ENCODE measurements at places on chromosomes 12 and 14.

DNA sequence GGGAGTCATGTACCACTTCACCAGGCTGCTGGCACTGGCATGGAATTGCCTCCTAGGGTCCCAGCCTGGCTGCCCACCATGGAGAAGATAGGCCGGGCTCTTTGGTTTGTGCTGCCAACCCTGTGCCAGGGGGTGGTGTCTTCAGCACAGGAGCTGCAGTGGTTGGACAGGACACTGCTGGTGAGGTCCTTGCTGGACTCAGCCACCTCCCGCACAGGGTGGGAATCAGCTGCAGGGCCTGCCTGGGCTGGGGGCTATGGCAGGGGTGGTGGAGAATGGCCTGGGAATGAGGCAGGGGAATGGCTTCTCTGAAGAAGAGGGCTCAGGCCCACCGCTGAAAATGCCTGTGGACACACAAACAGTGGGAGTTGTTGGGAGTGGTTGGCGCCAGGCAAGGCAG is 70.6 kb upstream of the CAPRIN2 start:
- no peak for DNase-seq

- DNase-seq: no peak
Measured at GRCh38 chr12:96404696-96405095, 4.5 kb upstream of the CDK17 start.

GRCh38 chr14:23245282-23245681 is 7.5 kb downstream of the RNF212B start:
- no peak for DNase-seq

GRCh38 chr12:44031472-44032185 is 195.7 kb downstream of the TMEM117 start:
- DNase-seq: no peak

DNA sequence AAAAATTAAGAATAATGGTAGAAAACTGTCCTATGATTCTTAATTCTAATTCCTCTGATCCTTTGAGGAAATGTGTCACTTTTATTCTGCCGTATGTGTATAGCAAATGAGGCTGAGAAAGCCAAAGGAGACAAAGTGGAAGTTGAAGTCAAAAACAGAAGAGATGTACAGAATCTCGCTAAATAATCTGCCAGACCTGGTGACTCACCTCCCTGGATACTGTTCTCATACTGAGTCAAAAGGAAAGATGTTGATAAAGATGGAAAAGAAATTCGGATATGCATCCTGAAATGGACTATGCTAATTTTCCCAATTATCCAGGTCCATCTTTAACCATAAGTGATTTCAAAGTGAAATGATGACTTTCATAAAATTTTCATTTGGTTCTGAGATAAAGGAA is 92.5 kb downstream of the DUSP6 start:
- DNase-seq: no peak

- no peak for DNase-seq
Measured at GRCh38 chr14:68962681-68963080, 16.4 kb downstream of the ACTN1 start.

GRCh38 chr14:99205086-99205688 is 66.8 kb downstream of the BCL11B start:
- DNase-seq: no peak

GRCh38 chr14:72027061-72027460 is 94.8 kb downstream of the RGS6 start:
- DNase-seq: no peak

DNA sequence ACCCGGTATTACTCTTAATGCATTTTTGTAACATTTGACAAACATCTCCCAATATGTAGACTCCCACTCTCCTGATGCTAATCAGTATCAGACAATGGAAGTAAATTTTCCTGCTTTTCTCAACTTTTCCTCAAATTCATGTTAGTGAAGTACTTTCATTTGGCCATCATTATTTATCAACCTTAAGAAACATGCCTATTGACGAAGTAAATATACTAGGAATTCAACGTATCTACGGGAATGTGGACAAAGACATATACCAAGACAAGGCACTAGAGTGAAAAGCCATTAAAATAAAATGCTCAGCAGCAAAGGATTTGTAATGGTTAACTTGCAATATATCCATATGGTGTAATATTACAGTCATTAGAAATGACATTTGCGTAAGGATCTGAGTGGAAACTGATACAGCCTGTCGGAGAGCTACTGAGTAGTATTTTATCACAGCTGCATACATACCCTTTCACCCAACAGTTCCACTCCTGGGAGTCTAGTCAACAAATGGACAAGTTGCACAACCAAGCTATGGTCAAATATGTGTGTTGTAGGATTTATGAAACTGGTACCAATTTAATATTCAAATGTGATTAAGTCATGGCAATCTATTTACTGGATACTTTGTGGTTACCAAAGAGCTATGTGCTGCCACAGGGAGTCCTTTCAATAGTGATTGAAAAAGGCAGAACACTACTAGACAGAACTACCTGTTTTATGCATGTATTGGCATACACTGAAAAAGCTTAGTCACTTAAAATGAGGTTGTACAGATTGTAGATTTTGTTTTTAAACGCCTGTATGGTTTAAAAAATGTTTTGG is 26.5 kb downstream of the NUDT4 start:
- no peak for DNase-seq

- peak; percentile 50 for DNase-seq
Measured at GRCh38 chr12:38892087-38892786, 13.2 kb downstream of the CPNE8 start.

Measured in activated CD4-positive, alpha-beta T cell treated with anti-CD3 and anti-CD28 coated beads, Interleukin-2, Interleukin-6, amounts not matched to agents 100 ng/mL and 50 ng/mL, durations not matched to agents 16 hours and 8 hours (primary cell).